Astrocyte of the cerebellum (primary cell): ENCODE measurements at places on chromosomes 7 and 10.

DNA sequence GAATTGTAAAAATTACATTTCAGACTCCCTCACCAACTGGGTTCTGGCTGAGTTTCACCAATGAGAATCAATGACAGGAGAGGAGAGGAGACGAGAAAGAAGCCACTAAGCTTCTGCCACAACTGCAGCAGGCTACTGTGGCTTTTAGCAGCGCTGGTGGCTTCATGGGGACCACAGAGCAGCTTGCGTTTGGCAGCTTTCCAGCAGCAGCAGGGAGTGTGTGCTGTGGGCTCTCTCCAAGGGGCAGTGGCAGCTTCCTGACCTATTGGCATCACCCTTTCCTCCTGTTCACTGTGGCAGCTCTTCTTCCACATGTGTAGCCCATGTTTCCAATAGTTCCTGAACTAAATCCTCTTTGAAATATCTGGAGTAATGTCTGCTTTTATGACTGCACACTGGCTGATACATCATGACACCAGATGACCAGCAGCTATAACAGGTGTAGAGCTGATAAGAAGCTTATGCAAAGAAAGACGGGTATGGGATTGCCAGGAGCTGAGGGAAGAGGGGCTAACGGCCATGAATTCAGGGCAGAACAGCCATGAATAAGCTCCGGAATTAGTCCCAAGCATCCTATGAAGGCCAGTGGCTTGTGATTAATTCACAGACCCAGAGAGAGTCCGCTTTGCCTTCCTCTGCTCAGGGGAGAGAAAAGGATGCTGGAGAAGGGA is 46.8 kb downstream of the KCNH2 start:
- DNase-seq = no peak

GRCh38 chr10:83961620-83962019 is 177.7 kb upstream of the GHITM start:
- DNase-seq = no peak

DNA sequence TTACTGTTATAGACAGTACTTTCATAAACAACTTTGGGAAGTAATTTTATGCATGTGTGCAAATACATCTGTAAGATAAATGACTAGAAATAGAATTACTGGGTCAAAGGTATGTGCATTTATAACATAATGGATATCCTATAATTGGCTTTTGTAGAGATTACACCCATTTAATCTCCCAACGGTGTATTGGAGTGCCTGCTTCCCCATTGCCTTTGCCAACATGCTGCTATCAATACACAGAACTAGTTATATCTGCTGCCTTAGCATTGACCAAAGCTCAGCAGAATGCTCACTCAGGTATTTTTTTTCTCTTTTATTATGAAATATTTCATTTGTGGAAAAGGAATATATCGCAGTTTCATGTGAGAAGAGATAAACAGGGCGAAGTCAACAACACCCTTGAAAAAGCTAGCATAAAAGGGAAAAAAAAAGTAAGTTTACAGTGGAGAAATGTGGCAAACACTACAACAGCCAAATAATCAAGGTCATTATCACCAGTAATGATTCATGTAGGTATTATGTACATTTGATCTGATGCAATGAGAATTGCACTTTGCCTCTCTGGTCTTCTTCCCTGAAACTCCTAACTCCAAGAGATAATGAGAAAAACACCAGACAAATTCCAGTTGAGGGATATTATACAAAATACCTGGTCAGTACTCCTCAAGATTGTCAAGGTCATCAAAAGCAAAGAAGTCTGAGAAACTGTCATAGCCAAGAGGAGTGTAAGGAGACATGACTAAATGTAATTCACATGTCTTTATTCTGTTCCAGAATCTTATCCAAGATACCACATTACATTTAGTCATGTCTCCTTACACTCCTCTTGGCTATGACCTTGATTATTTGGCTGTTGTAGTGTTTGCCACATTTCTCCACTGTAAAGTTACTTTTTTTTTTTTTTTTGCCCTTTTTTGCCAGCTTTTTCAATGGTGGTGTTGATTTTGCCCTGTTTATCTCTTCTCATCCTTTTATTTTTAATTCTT is 36.8 kb downstream of the MARCHF5 start:
- DNase-seq = no peak

DNA sequence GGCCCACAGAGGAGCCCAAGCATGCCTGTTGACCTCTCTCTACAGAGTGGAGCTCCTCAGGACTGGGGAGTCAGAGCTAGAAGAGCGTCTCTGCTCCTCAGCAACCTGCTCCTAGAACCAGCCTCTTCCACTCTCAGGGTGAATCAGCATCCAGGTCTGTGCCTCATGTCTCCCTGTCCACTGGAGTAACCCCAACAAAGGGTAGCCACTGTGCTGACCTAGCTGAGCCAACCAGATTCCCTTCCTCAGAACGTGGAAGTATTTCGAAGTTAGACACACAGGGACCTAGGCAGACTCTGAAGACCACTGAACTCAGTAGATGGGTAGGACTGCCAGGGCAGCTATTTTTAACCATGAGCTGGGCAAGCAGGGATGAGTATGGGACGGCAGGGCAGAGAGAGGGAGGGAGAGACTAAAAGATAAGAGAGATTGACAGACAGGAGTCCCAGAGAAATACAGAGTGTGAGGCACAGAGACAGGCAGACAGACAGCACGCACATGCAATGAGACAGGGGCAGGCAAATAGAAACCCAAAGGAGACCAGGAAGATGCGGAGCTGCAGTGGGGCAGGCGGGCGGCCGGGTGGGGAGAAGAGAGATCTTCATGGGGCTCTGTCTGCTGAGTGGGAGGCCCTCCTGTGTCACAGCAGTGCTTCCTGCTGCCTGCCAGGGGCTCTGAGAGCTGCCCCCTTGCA is 56.7 kb downstream of the OSBPL3 start:
- DNase-seq = no peak

- no peak for DNase-seq
Observed at GRCh38 chr10:131776496-131776895, 124.3 kb upstream of the PPP2R2D start.

GRCh38 chr10:113399065-113399464 is 153.8 kb upstream of the HABP2 start:
- DNase-seq = no peak

- no peak for DNase-seq
Observed at GRCh38 chr7:75892634-75893272, 13.9 kb downstream of the RHBDD2 start.

GRCh38 chr10:14124941-14125340 is 205.8 kb downstream of the FRMD4A start:
- DNase-seq = no peak

DNA sequence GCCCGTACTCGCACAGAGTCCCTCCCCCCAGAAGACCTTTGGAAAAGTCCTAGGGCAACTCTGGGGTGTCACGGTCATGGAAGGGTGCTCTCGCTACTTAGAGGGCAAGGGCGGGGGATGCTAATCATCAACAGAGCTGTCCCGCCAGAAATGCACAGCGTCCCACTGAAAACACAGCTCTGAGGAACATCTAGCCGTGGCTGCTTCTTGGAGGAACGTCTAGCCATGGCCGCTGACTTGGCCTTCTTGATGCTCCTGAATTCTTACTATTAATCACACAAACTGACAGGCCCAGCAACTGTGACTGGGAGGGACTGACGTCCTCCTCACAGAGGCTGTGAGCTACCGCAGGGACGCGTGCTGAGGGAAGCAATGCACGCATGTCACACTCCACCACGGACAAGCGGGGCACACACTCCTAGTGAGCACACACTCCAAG is 1.7 kb downstream of the TUBGCP2 start:
- DNase-seq = no peak

DNA sequence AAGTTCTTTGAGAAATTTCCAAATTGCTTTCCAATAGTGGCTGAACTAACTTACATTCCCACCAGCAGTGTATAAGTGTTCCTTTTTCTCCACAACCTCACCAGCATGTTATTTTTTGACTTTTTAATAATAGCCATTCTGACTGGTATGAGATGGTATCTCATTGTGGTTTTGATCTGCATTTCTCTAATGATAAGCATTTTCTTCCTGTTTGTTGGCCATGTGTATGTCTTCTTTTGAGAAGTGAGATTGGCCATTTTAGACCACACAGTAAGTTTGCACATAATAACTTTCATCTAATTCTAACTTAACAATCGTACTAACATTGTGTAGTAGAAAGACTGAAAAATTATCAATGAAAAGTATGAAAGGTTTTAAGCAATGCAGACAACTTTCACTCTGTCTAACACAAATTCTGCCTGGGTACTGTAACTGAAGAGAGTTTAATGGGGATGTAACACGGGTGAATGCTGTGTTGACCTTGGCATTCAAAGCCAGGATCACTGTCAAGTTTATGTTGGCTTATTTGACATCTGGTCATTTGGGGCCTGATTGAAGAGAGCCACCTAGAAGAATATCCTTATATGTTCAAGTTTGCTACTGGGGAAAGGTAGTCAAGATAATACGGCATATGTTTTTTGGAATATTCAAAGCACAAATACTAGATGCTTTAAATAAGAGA is 50.4 kb downstream of the FAM171A1 start:
- DNase-seq = no peak

GRCh38 chr7:18221377-18222293 is 194.0 kb upstream of the PRPS1L1 start:
- no peak for DNase-seq

DNA sequence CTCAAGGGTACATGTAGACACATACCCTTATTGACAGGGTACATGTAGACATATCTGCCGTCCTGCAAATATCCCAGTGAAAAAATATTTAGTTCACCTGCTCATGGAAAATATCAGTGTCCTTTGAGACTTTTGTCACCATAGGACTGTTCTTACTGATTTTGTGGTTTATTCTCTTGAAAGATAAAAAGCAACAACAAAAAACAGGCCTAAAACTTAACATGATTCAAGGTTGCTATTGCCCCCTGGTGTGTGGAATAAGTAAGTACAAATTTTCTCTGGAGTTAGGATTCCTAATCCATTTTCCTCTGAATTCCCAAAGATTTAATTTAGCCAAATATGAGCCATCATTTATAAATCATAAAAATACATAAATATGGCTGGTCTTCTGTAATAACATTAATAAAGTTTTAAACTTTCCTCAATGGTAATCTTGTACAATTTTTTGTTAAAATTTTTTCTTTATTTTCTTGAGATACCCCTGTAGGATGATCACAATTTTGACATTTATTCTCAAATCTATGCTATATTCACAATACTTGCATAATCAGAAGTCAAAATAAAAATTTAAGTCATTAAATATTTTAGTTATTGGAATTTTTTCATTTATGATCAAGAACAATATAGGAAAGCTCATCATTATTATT is 741.4 kb upstream of the POT1 start:
- peak; percentile 9 for DNase-seq

DNA sequence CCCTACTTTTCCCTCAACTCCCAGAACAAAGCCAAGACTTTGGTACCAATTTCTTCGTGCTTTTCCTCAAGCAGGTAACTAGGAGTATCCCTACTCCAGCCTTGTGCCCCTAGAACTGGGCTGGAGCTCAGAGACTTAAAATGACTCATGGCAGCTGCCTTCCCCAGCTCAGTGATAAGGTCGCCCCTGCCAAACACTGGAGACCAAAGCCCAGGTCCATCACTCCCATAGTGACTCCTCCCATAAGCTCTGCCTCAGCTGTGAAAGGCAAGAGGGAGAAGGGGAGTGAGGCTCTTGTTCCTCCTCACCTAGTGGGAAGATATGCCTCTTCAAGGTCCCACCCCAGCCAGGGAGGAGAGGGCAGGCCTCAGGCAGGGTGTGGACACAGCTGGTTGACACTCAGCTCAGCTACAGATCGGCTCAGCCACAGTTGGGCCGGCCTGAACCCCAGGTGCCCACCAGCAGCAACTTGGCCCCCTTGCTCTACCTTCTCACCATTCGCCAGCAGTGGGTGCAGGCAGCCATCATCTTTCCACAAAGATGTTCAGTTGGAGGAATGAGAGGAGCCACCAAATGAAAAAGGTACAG is 13.8 kb upstream of the CYREN start:
- DNase-seq = no peak

DNA sequence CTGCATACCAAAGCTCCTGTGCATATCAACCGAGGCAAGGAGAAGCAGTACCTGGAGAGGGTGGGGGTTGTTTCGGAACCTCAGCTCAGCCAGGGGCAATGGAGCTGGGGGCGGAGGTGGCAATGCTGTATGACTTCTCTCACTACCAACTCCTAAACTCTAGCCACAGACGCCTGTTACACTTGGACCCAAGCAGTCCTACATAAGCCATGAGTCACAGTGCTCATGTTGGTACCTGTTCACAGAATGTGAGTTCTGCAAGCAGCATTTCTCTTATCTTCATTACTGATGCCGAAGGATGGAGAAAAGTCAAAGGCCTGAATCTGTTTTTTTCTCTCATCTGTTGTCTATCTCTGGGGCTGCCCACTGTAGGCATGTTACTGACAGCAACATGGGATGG is 3.2 kb upstream of the RAB18 start:
- no peak for DNase-seq

DNA sequence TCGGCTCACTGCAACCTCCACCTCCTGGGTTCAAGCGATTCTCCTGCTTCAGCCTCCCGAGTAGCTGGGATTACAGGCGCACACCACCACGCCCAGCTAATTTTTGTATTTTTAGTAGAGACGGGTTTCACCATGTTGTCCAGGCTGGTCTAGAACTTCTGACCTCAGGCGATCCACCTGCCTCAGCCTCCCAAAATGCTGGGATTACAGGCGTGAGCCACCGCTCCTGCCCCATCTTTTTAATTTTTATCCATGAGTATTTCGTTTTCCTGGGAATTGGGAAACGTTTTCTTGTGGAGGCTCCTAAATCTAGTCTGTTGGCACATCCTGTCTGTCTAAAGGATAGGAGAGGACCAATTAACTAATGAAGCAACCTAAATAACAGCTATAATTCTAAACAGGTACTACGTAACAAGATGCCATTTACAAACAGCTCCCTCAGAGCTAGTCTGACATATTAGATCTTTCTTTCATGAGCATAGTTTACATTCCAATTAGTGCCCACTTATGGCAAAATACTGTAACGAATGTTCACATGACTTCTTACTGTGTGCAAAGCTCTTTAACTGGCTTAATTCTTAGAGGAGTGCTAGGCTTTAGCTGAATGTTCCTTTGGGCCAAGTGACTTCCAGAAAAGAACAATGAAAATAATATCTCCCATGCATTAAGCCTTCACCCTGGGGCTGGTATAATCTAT is 151.0 kb upstream of the YAE1 start:
- DNase-seq = no peak

DNA sequence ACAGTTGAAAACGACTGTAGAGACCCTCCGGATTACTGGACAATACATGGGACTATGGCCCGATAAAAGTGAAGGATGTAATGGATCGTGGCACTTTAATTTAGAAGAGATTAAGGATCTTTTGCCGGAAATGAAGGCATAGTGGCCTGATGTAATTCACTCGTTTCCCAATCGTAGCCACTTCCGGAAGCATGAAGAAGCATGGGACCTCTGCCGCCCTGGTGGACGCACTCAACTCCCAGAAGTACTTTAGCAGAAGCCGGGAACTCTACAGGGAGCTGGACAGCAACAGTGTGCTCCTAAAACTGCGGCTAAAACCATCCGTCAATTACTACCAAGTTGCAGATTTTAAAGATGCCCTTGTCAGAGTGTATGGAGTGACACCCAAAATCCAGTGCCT is 59.6 kb upstream of the NUPR2 start:
- DNase-seq = no peak
